ENCODE measurements at places on chromosomes 11 and 22.

DNA sequence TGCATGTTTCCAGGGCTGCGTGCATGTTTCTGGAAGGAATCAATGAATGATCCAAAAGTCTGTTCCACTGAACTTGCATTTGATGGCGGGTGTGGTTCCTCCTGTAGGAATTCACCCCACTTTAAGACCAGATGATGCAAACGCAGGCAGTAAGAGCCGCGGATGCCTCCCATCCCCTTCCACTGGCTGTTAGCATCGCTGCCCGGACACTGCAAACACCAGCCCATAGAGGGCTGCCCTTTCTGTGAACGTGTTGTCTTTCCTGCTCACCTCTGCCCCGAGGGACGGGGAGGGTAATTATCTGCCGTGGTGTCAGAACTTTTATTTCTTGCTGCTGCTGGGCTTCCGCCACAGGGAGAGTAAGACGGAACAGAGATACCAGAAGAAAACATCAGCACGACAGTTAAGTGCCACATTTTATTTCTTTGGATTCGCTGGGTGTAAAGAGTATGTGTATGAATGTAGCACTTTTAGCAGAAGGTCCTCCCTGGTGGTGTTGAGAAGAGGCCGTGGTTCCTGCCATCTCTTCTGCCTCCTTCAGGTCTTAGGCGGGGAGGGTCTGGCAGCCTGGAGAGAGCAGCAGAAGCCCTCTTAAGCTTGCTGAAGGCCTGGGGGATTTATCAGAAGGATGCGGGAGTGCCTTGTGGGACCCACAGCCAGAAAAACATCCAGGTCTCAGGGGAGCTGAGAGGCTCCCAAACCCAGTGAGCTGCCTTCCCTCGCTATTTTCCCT lies 53.2 kb upstream of the NECTIN1 start:
- DNase-seq = no peak

DNA sequence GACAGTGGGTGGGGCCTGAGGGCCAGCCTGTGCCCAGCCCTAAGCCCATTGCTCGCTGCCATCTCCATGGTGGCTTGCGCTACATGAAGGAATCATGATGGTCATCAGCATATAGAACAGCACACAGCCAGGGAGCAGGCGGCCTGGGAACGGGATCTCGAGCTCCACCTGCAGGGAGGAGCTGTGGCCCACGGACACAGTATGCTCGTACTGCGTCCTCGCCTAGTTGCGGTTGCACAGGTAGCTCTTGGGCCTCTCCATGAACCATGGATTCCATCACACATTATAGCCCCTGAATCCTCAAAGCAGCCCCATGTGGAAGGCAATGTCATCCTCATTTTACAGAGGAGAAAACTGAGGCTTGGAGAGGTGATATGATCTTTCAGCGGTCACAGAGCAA lies 15.1 kb downstream of the SEC14L4 start:
- no peak for DNase-seq

- peak; percentile 13 for DNase-seq
Measured at GRCh38 chr11:126172596-126173038, 38.8 kb downstream of the RPUSD4 start.

DNA sequence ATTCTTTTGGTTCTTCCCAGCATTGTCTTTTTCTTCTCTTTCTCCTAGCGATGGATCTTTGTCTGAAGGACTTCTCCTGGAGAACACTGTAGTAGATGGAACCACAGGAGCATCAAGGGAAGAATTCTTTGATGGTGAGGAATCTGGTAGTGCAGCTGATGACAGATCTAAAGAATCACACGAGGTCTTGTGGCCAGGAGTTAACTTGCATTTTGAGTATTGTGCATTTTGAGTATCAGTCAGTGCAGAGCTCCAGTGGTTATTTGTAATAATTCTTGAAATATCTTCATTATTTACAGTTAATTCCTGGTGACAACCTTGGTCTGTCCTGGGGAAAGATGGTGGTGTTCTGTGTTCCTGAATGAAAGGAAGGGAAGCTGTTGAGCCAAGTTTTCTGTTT lies 14.5 kb upstream of the POGLUT3 start:
- DNase-seq = no peak

DNA sequence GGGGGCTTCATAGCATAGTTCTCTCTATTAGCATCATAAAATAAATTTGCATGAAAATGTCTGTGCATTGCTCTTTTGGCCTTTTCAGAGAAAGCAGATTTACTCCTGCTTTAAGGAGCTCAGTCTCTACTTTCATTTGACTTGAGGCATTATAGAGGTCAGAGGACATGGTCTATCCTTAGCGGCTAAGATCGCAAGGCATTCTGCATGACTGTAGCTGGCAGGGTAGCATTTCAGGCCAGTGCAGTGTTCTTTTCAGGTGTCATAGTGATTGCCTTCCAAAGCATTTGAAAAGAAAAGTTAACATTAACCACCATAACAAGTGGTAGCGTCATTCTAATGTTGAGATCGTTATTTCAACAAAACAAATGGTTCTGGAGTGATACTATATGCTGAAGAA lies 126.5 kb downstream of the NCAM1 start:
- DNase-seq = no peak

DNA sequence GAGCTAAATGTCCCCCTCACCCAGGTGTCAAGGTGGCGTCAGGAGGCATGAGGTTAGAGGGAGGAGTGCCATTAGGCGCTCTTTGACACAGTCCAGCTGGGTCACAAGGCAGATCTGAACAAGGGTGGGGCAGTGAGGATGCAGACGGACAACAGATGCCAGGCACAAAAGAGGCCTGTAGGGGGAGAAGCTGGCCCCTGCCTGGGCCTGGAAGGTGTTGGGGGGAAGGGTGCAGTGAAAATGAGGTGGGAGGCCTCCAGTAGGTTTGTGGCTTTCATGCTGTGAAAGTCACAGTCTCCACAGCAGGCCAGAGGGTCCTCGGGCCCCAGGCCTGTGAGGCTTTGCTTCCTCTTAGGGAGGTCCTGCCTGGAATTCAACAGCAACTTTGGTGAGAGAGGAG lies 85.0 kb upstream of the PLET1 start:
- DNase-seq = no peak

DNA sequence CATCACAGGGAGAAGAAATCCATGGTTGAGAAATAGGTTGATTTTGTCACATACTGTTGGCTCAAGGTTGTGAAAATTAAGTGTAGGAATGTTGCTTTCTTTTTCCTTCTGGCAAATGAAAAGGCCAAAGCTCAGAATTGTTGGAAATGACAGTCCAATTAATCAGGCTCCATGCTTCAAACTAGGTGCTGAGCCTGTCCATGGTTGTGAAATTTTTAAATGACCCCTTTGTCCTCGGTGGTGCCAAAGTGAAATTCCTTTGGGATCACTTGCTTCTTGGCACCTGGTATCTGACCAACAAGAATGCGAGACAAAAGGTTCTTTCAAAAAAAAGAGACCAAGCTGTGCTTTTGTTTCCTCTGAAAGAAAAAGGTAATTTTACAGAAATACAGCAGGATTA lies 451.9 kb downstream of the ETS1 start:
- DNase-seq = peak; percentile 52

GRCh38 chr11:36073411-36074203 lies 129.7 kb downstream of the LDLRAD3 start:
- DNase-seq = peak; percentile 88

DNA sequence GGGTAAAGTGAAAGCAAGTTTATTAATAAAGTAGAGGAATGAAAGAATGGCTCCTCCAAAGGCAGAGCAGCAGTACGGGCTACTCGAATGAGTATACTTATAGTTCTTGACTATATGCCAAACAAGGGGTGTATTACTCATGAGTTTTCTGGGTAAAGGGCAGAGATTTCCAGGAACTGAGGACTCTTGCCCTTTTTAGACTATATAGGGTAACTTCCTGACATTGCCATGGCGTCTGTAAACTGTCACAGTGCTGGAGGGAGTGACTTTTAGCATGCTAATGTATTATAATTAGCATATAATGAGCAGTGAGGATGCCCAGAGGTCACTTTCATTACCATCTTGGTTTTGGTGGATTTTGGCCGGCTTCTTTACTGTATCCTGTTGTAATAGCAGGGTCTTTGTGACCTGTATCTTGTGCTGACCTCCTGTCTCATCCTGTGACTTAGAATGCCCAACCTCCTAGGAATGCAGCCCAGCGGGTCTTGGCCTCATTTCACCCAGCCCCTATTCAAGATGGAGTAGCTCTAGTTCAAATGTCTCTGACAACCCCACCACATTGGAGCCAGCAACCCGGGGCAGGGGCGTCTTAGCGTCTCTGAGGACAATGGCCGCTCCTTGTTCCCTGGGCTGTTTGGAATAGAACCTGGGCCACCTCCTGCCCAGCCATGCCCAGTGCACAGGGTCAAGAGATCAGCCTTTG lies 34.9 kb upstream of the CD82 start:
- peak; percentile 63 for DNase-seq

DNA sequence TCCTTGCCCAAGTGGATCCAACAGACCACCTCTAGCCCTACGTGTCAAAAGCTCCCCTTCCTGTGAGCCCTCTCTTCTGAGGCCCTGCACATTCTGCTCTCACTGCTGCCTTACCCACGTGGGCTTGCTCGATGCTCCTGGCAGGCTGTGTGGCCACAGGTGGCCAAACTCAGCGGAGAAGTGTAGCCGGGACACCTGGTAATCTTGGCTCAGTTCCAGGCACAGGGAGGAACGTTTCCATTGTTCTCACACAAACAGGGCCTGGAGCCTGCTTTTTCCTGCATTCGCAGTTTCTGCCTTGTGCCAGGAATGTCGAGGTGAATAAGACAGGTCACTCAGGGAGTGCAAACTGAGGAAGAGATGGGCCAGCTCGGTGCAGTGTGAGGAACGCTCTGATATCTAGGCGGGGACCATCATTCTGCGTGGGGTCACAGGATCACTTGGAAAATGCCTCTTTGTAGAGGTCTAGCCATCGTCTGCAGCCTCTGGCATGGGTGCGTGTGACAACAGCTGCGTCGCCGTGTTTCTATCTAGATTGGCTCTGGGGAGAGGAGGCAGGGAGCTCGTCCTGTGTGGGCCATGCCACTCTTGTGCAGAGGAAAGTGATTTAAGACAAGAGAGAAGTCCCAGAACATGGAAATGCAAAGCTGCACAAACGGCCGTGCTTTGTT lies 127.6 kb upstream of the PARVA start:
- DNase-seq = peak; percentile 69

- DNase-seq = no peak
Measured at GRCh38 chr22:40634119-40634903, 2.2 kb downstream of the MRTFA start.

GRCh38 chr11:28259177-28259843 lies 151.1 kb downstream of the METTL15 start:
- DNase-seq = no peak

DNA sequence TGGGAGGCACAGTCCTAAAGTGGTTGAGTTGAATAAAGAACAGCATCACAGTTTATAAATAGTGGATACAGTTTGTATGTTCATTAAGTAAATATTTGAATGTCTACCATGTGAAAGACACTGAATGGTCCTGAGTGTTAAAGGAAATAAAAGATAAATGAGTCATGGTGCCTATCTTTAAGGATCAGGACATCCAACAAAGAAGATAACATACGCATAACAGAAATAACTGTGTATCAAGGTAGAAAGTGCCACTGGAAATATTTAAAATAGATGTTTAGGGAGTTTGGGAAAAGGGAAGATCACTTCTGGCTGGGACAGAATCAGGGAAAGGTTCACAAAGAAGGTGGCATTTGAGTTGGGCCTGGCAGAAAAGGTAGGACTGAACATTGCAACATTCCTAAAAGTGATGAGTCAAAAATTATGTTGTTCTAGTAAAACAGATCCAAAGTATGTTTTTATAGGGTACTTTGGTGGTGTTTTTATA lies 41.5 kb downstream of the CSTPP1 start:
- DNase-seq = no peak

DNA sequence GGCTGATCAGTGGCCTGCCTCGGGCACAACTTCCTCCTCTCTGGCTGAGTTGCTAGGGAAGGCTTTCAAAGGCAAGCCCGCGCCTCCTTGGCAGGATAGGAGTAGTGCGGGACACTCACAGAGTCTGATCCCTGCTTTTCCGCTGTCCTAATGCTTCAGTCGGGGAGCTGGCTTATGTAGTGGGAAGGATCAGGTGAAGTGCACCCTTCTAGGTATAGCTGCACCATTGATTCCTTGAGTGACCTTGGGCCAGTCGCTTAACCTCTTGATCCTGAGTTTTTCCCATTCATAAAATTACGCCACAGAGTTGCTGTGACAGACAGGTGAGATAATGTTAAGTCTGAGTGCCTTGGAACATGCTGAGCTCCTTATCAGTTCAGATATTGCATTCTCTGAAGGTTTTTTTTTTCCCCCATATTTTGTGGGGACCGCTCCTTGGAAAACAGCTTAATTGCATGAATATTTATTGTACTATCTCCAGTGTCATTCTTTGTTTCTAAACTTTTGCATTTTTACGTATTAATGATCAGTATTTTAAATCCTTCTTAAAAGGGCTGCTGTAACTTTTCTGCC lies 961 bp downstream of the IPO7 start:
- DNase-seq = no peak

DNA sequence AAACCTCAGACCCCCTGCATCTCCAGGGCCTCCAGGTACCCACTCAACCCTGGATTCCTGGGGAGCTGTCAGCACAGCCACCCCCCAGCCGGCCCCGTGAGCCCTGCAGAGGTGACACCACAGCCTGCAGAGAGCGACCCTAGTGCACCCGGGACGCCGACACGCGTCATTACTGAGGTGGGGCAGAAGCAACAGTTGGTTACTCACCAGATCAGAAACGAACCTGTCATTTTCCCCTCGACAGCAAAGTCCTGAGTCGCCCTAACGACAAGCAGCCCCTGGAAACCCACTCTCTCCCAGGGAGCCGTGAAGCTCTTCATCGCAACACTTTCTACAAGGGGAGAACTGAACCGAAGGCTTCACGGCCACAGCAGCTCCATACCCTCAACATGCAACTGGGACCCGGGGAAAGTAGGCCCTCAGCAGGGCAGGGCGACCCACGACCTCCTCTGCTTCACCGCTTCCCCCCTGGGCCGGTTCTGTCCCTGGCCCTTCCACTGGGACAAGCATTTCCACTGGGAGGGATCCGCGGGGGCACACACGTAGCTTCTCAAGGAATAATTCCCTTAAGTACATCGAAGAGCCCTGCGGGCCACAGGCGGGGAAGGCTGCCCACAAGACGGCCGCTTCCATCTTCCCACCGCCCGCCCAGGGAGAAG lies 1.6 kb downstream of the BRD1 start:
- peak; percentile 22 for DNase-seq

DNA sequence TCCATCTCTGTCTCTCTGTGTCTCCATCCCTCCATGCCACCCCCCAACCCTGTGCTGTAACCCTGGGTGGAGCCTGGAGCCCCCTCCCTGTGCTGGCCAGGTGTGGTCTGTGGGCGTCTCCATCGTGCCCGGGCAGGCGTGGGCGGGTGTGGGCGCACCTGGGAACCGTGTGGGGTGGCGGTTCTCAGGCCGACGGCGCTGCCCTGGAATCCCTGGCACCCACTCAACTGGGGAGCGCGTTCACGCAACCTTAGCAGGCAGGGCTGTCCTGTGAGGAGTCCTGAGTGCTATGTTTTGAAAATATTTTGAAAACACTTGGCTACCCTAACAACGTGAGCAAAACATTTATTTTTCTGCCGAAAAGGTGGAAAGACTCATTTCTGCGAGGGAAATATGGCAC lies 4.7 kb downstream of the TNNT3 start:
- no peak for DNase-seq

DNA sequence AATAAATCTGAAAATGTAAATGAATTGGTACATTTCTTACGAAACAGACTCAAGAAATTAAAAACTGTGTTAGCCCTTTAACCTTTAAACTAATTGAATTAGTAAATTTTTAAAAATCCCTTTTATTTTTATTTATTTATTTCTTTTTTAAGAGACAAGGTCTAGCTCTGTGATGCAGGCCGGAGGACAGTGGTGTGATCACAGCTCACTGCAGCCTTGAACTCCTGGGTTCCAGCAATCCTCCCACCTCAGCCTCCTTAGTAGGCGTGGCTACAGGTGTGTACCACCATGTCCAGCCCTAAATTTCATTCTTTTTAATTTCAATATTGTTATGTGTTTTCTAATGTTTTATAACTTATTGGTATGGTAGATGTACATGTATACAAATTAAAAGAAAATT lies 72.6 kb downstream of the MYEOV start:
- DNase-seq = no peak

Measured in fibroblast of pulmonary artery (primary cell).